ENCODE measurements at places on chromosomes 11 and 22.

DNA sequence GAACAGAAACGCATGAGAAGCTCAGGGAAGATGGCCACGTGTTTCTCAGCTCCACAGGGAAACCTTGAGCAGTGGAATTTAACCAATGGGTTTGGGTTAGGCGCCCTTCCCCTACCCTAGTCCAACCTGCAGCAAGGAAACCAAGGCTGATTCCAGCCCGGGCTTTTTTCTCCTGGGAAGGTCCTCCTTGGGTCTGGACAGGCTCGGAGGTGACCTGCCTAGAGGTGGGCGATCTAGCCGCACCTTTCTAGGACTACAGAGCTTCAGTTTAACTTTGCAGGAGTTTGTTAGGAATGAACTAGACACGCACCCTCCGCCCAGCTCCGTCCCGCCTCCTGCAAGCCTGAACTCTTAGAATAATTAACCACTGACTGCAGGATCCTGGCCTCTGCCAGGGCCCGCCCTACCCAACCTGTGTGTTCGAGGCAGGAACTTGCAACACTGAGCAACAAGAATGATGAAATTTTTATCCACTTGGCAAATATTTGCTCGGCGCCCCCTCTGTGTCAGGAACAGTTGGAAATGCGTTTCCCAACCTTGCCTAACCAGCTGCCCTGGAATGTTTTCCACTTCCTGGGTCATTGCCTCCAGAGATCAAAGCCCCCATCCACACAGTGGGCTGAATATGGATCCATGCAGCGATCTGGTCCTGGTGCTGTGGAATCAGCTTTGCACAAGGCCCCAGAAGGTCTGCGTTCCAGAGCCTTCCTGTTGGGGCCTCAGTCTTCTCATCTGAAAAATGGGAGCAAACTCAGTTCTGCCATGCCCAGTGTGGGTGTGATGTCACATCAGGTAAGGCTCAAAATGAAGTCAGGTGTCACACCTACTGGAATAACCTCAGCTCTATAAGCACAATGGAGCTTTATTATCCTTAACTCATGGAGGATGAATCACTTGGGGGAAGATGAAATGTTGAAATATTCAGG lies 13.3 kb downstream of the MPST start:
- no peak for DNase-seq

DNA sequence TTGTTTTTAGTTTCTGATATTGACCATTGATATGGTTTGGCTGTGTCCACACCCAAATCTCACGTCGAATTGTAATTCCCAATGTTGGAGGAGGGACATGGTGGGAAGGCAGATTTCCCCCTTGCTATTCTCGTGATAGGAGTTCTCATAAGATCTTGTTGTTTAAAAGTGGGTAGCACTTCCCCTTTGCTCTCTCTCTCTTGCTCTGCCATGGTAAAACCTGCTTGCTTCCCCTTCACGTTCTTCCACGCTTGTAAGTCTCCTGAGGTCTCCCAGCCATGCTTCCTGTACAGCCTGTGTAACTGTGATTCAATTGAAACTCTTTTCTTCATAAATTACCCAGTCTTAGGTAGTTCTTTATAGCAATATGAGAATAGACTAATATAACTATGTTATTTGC lies 203.6 kb upstream of the CHORDC1 start:
- no peak for DNase-seq

DNA sequence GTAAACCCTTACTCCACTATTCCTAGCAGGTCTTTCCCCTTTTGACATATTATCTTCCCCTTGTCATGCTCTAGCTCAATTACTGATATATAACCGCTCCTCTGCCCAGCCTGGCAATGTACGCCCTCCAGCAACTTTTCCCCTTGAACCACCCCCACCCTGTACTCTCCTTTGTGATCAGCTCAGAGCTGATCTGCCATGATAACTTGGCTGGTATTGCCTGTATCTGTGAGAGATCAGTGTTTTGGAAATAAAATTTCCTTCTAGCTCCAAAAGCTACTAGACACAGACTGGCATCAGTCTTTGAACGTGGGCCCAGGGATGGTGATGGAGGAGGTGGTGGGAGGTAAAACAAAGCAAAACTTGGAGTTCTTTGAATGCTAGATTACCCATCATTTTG lies 42.9 kb downstream of the DIXDC1 start:
- no peak for DNase-seq

GRCh38 chr22:37560608-37561211 lies 430 bp downstream of the CDC42EP1 start:
- no peak for DNase-seq

DNA sequence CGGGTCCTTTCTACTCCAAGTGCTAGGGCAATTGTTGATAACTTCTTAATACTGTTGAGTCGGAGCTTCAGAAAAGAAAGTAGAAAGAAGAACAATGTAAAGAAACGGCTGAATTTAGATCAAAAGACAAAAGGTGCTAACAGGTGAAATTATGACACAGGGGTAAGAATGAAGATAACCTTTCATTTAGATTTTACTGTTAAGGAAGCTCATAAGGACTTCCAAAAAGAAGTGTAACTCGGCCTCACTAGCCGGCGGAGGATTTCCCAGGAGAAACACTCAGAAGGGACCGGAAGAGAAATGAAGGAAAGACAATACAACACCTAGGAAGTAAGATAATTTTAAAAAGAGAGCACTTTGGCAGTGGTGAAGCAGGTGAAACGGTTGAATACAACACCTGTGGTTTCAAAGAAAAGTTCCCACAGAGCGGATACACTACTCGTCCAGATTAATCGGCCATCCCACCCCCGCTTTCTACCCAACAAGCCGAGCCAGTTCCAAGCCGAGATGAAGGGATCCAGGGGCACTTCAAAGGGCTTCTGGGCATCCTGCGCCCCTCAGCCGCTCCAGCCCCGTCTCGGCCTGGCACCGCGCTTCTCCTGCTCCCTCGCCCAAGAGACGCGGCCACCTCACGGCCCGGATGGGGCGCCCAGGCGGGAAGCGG lies 737 bp downstream of the PPP2R1B start:
- no peak for DNase-seq

- no peak for DNase-seq
Observed at GRCh38 chr11:16087886-16088285, 268.5 kb downstream of the SOX6 start.

All from activated gamma-delta T cell treated with Interleukin-2 at 50 U/mL for 16 hours (primary cell).